ENCODE measurements at places on chromosomes 6 and 20.

- DNase-seq, result no peak
Observed at GRCh38 chr6:148932731-148933130, 185.9 kb downstream of the UST start.

DNA sequence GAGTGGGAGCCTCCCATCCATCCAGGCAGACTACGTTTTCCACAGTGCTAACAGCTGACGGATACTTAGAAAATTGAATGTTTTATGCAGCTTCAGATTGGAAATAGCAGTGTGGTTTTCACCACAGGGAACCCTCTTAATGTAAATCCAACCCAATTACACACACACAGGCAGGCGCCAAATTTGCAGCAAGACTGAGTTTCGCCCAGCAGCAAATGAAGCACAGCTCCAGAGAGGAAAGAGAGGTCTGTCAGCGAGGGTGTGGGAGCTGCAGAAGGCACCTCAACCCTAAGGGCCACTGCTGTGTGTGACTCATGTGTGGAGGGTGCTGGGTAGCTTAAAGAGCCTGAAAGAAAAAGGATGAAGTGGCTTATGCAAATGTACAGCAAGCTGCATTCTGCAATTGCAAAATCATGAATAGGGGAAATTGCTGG is 365.7 kb downstream of the MAFB start:
- no peak for DNase-seq

GRCh38 chr6:85436939-85437495 is 12.9 kb upstream of the NT5E start:
- peak; percentile 37 for DNase-seq

DNA sequence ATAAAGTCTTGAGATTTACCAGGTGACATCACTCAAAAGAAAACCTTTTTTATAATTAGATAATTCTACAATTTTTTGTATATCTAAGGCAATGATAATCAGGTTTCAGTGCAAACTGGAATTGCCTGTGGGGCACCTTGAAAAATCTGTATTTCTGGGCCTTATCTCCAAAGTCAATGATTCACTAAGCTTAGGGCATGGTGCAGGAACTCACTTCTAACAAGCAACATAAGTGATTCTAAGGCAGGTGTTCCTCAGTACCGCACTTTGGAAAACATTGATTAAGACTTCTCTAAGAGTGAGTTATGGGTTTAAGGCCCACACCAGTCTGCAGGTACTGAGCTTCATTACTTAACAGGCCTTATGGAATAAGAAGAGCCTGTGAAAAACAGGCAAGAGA is 115.3 kb downstream of the COL12A1 start:
- DNase-seq, result no peak

DNA sequence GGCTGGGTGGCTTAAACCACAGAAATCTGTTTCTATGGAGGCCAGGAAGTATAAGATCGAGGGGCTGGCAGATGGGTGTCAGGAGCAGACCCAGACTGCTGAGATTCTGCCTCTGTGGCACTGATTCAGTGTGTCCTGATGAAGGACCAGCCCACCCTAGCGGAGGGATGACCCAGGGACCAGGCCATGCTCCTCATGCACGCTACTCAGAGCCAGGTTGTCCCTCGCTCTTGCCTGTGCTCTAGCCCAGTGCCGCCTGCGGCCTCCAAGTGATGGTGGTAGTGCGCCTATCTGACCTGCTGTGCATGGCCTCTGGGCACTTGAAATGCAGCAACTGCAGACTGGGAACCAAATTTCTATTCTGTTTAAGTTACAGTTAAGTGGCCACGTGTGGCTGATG is 13.1 kb upstream of the APMAP start:
- DNase-seq, result no peak

- DNase-seq, result no peak
Observed at GRCh38 chr6:7479801-7480266, 61.6 kb upstream of the DSP start.

DNA sequence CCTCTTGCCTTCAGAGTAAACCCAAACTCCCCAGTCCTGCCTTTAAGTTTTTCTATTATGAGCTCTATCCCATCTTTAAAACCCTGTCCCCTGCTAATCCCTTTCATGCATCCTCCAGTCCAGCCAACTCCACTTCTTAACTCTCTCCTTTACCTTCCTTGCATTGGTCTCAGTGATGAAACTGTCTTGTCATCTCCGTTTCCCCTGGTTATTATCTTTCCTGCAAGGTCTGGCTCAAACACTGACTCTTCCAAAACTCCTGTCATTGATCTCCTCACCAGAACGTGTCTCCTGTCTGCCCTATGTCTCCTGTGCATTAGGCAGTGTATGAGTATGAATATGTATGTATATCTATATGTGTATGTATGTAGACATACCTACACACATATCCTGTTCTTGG is 11.8 kb upstream of the FNDC1 start:
- DNase-seq, result no peak

DNA sequence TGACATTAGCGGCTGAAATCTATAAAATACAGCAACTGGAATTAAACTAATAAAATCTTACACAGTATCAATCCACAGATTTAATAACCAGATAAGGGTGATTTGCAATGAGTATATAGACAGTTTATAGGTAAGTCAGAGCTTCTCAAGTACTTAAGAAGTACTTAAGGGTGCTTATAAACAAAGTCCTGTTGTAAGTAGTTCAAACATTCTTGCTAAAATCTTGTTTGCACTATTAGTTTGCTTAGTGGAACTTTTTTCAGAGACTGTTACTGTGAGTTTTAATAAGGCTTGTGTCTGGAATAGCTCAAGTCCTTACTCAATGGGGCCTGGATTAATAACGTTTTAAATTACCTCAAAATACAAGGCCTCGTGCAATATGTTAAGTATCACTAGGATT is 240.5 kb downstream of the GMDS start:
- no peak for DNase-seq

DNA sequence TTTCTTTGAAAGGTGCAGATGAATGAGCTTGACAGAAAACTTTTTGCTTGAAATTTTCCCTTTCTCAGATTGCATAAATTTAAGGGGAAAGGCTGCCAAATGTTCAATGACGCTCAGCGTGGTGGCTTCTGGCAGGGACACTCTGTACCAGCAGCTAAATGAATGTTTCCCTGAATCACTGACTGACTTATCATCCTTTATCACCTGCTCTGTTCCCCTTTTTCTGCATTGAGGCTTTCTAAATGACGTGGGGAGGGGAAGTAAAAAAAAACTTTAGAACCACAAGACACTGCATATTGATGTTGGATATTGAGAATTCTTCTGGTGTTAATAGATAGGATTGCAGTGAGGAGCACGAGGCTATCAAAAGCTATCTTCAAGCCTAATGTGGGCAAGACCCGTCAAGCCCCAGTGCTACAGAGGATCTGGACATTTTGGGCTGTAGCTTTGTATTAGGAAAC is 46.9 kb upstream of the ENPP5 start:
- DNase-seq, result peak; percentile 19

- no peak for DNase-seq
Observed at GRCh38 chr20:22567944-22568871, 16.2 kb downstream of the FOXA2 start.

DNA sequence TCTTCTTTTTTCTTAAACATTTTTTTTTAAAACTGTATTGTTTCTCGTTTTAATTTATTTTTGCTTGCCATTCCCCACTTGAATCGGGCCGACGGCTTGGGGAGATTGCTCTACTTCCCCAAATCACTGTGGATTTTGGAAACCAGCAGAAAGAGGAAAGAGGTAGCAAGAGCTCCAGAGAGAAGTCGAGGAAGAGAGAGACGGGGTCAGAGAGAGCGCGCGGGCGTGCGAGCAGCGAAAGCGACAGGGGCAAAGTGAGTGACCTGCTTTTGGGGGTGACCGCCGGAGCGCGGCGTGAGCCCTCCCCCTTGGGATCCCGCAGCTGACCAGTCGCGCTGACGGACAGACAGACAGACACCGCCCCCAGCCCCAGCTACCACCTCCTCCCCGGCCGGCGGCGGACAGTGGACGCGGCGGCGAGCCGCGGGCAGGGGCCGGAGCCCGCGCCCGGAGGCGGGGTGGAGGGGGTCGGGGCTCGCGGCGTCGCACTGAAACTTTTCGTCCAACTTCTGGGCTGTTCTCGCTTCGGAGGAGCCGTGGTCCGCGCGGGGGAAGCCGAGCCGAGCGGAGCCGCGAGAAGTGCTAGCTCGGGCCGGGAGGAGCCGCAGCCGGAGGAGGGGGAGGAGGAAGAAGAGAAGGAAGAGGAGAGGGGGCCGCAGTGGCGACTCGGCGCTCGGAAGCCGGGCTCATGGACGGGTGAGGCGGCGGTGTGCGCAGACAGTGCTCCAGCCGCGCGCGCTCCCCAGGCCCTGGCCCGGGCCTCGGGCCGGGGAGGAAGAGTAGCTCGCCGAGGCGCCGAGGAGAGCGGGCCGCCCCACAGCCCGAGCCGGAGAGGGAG is 580 bp downstream of the VEGFA start:
- peak; percentile 75 for DNase-seq

DNA sequence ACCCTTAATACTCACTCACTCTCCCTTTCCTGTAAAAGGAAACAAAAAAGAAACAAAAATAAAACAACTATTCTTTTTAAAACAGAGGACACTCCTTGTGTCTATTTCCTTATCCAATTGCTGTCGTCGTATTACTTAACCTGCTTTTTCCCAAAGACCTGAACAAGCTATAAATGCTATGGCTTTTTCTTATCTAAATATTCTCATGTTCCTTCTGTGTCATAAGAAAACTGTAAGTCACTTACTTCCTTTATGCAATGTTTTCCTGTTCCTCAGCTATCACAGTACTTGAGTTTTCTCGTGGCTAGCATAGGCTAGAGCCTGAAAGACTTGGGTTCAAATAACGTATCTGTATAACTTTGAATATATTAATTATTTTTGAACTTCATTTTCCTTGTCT is 99.2 kb downstream of the IRAK1BP1 start:
- no peak for DNase-seq

DNA sequence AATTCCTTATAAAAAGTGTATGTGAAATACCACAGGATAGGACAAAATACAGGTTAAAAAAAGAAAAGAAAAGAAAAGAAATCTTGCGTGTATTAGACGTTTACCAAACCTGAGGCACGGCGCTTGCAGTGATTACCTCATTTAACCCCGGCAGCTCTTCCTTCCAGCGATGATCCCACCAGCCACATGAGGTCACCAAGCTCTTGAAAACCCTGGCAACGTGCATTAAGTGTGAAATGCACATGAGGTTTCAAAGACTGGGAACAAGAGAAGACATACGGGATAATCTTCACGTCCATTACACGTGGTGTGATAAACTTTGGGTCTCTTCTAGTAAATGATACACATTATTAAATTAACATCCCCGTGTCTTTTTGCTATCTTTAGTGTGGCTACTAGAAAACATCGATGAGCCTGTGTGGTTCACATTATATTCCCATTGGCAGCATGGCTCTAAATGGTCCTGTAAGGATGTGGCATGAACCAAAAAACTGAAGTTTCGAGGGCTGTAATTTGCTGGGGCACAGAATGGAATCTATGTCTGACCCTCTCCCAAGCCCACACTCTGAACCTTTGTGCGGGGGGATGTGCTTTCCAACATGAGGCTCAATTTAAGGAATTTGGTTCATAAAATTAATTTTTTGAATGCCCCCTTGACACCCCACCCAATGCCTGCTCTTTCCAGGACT is 59.2 kb upstream of the THBS2 start:
- DNase-seq, result no peak

- DNase-seq, result no peak
Observed at GRCh38 chr6:169939554-169940164, 188.2 kb downstream of the ERMARD start.

DNA sequence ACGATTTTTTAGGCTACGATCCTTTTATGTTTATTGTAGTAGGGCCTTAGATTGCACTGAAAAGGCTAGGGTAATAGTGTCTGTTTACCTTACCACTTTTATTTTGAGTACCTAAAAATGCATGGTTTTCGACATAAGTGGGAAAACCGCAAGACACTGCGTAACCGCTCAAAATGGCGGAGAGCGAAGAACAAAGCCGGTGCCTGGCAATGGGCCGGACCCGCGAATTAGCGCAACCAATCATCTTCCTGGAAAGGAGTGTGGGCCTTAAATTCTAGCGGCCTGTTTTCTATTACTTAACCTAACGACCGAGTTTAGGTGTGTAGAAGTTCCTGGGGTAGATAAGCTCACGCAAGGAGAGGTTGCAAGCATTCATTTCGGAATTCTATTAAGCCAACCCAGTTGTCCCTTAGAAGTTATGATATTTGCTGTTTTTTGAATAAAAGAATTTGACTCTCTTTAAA is 118.0 kb downstream of the HFE start:
- peak; percentile 93 for DNase-seq

GRCh38 chr6:115634131-115634530 is 426.6 kb downstream of the FRK start:
- no peak for DNase-seq

DNA sequence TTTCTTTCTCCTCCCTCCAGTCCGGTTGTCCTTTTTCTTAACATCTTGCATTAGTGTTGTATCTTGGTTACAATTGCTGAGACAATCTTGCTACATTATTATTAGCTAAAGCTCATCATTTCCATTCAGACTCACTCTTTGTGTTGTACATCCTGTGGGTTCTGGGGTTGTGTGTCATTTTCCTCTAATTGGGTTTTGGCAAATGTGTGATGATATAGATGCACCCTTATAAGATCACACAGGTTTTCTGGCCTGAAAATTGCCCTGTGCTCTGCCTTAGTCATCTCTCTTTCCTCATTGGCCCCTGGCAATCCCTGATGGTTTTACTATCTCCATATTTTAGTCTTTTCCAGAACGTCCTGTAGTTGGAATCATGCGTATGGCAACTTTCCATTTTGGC is 60.1 kb downstream of the PPP1R14C start:
- DNase-seq, result no peak

- DNase-seq, result no peak
Observed at GRCh38 chr6:42221546-42221945, 3.9 kb upstream of the MRPS10 start.

GRCh38 chr6:35050757-35051330 is 90.3 kb downstream of the TCP11 start:
- DNase-seq, result no peak

GRCh38 chr6:161961796-161962195 is 687.9 kb upstream of the AGPAT4 start:
- no peak for DNase-seq

DNA sequence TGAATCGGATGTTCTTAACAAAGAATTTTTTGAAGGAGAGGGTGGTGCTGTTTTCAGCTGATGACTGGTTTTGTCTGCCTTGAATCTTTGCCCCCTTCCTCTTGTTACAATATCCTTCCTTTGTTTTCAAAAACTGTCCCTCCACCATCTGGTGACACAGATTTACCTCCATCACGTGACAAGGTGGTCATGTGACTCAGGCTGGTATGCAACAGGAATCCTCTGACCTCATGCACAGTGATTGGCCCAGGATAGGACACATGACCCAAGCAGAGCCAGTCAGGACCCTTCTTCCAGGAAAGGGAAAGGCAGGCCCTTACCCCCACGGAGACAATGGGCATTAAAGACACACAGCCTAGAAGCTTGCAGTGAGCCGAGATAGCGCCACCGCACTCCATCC is 84.7 kb upstream of the MC3R start:
- no peak for DNase-seq

DNA sequence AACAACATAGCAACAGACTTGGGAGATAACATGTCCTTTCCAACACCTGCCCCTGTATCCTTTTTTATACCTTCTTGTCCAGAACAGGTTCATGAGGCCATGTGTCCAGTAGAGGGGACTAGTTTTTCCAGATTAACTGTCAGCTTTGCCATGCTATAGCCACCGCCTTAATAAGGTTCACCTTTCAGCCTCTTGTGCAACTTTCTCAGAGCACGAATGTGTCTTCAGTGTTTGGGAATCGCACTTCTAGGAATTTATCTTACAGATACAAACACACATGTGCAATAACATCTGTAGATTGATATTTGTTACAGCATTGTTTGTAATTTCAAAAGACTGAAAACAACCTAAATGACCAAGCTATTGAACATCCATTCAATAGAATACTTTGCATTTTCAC is 21.4 kb downstream of the NCR2 start:
- no peak for DNase-seq
